ENCODE measurements at places on chromosomes 1 and 21.

DNA sequence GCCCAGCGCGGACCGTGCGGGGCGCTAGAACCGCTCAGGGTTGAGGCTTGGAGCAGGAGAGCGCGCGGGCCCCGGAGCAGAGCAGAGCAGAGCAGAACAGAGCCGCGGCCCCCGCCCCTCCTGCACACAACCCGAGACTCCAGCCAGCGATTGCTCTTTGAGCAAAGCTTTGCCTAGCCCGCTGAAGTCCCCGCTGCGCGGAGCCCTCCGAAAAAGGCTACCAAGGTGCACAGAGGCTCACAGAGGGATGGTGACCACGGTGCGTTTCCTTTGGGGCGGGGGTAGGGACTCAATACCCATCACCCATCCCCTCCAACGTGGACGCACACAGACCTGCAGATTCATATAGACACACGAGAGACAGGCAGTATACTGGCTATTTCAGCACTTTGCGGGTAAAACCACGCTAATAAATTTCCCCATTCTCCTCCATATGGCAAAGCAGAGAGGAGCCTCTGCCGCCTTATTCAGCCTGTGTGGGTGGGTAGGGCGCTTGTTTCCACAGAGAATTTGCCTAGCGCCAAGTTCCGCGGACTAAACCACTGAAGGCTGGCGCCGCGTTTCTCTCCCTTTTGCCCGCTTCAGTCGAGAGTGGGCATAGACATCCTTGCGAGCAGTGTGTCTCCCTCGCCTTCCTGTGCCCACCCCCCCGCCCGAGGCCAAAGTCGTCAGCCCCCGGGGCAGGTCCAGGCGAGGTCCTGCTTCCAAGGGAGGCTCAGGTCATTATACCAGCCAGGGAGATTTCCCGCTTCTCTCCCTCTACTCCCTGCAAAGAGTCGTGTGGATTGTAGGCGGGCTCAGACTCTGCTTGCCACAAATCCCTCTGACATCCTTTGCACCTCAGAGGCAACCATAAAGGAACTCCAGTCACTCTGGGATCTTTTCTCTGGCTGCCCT, 8.5 kb downstream of the HLX start:
- DNase-seq = no peak

- DNase-seq = no peak
These were observed 2.3 kb upstream of the ATP2B4 start for GRCh38 chr1:203624341-203624712.

GRCh38 chr1:160077486-160077885, 3.9 kb upstream of the KCNJ9 start:
- DNase-seq = no peak

GRCh38 chr1:205072881-205073280, 11.4 kb downstream of the TMEM81 start:
- no peak for DNase-seq

DNA sequence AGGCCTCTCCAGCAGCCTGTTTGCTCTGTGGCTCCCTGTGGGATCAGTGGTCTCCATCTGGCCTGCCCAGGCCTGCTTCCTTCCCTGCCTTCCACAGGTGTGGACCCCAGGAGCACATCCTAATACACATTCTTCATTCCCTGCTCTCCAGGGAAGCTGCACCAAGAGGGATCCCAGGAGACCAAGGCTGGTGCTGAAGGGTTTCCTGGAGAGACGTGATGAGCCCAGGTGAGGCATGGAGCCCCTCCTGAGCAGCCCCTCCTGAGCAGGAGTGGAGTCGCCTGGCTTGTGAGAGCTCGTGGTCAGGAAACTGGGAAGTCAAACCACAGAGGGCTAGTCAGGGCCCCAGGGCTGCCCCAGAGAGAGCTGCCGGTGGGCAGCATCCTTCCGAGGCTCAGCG, 561.4 kb downstream of the MATN1 start:
- DNase-seq = no peak

DNA sequence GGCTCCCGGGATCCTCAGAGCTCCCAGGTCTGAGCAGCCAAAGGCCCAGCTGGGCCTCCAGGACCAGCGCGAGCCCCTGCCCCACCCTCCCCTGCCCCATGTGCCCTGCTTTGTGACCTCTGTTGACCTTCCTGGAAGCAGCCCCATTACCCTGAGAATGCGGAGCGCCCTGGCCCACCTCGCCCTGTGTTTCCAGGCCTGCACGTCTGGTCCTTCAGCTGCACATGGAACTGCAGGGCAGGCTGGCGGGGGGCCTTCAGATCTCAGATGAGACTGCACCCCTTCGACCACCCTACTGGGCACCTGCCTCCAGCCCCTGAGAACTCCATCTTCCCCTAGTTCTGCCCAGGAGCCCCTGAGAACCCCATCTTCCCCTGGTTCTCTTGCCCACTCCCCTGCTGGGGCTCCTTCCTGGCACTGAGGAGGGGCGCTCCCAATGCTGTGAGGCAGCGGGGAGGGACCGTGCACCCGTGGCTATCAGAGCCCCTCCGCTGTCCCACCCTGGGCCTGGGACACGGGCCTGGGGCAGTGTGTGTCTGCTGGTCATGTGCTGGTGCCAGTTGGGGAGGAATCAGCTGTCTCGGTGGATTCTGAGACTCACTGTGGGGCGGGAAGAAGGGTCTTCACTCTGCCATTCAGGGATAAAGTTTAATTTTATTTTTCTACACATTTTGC, 25.1 kb downstream of the TMEM201 start:
- no peak for DNase-seq

GRCh38 chr1:83769072-83769471, 229.9 kb downstream of the TTLL7 start:
- no peak for DNase-seq

DNA sequence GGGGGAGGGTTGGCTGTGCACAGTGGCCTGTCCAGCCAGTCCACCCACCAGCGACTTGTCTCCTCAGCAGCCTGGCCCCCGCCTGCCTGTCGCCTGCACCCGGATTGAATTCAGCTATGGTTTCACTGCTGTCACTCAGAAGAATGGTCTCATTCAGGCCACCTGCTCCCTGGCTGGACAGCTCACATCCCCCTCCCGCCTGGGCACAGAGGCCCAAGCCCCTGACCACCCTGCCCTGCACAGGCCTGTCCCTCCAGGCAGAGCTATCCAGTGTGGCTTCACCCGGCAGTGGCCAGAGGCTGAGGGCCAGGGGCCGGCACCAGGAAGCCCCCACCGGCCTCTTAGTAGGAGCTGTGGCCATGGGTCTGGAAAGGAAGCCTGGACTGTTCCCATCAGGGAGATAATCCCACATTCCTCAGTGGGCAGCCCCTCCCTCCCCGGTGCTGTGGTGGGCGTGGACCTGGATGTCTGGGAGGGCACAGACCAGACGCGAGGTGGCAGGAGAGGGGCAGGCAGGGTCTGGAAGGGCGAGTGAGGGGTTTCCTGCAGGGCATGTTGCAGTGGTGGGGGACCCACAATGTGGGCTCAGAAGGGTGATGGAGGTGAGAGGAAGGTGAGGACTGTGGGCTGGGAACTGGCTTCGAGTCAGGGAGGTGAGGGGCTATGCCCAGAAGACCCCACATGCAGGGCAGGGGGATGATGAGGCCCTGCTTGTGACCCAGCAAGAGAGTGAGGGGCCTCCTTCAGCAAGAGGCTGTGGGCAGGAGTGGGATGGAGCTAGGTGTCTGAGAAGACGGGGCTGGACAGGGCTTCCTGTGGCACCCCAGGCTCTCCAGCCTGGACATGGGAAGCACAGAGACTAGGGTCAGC, 30.4 kb downstream of the WNT9A start:
- no peak for DNase-seq

All from mesenteric fat pad (tissue), 1 donor.